Vagina (tissue), 2 donors: ENCODE measurements at places on chromosomes 7 and 10. TPM values are rescaled to one million over a fixed set of nuclear protein-coding genes. Genes with fewer than 3 reads are reported as not detected.

DNA sequence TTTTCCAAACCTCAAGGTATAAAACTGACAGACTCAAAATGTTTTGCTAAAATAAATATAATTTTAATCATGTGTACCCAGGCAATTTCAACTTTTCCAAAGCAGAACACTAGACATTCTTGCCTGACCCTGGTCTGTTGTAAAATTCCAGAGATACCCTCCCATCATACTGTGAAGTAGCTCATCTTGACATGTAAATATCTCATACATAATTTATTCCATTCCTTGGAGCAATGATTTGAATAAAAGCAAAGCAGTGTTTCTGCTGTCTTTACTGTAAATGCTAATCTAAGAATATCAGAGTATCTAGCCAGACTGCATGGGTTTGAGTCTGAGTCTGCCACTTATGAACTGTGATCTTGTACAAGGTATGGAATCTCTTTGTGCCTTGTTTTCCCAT lies 68.9 kb downstream of the TES start:
- DNase-seq: no peak

DNA sequence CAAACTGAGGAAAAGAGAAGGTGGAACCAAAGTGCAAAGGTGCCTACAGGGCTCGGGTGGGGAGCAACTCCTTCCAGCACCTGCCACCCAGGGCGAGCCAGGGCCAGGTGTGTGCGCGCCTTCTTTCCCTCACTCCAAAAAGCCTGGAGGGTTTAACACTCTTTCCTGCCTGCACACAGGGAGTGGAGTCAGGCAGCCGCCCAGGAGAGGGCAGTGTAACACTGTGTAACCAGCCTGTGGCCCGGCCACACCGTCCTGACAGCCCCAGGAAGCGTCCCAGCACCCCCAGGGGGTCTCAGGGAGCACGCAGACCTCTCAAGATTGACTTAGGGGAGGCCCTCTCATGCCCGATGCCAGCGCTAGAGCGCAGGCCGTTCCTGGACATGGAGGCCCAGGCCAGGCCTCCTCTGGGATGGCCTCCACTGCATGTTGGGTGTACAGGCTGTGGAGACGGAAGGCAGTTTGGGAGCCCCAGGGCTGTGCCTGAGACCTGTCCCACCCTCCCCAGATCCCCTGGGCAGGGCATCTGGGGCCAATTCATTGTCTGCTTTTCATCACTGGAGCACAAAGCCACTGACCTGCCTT lies 13.4 kb downstream of the BRI3 start:
- no peak for DNase-seq

- no peak for DNase-seq
Measured at GRCh38 chr10:16490511-16490910, 31.2 kb downstream of the C1QL3 start.

TSC22D4 gene
- total RNA-seq: 34.6 TPM

MAGI2 gene
- 6.9 TPM for total RNA-seq
